ENCODE measurements at places on chromosomes 3 and 15. TPM values are rescaled to one million over a fixed set of nuclear protein-coding genes. Genes with fewer than 3 reads are reported as not detected.

The FAM174B gene
- 5.3 TPM for total RNA-seq

The DVL3 gene
- 41.7 TPM for total RNA-seq

The B3GALNT1 gene
- 1.4 TPM for total RNA-seq

The FOXB1 gene
- not detected for total RNA-seq

The MTHFS gene
- 23.4 TPM for total RNA-seq

The STRA6 gene
- total RNA-seq, result not detected

The SLMAP gene
- 44.1 TPM for total RNA-seq

The TEX55 gene
- not detected for total RNA-seq

The ZPLD1 gene
- not detected for total RNA-seq

The GXYLT2 gene
- not detected for total RNA-seq

The ISLR2 gene
- not detected for total RNA-seq

The HCN4 gene
- not detected for total RNA-seq

The CPNE9 gene
- not detected for total RNA-seq

The P2RY14 gene
- total RNA-seq, result 0.68 TPM

The GALNT15 gene
- total RNA-seq, result 0.35 TPM

The LNP1 gene
- total RNA-seq, result 2.0 TPM

DNA sequence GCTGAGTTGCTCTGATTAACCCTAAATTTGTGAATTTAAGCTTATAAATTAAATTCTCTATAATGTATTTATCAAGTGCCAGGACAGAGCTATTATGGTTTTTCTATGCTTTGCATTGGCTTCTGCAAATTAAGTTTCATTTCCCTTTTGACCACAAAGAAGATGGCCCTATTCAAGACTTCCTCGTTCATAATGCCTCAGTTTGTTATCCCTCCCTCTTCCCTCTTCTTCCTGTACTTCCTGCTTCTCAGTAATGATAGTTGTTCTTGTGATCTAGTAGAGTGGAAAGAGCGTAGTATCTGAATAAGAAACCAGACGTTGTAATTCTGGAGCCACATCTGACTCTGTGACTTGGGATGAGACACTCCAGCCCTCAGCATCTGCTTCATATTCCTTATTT lies 118.7 kb downstream of the CACNA1D start:
- DNase-seq, result no peak

- DNase-seq, result no peak
Observed at GRCh38 chr3:52843881-52844280, 9.1 kb upstream of the MUSTN1 start.

GRCh38 chr15:49168016-49168415 lies 2.0 kb upstream of the GALK2 start:
- no peak for DNase-seq

GRCh38 chr15:38186507-38186906 lies 66.1 kb upstream of the SPRED1 start:
- DNase-seq, result no peak

- no peak for DNase-seq
Observed at GRCh38 chr3:81352867-81353266, 408.6 kb downstream of the GBE1 start.

- DNase-seq, result no peak
Observed at GRCh38 chr3:194496217-194496919, 9.6 kb upstream of the ATP13A3 start.

GRCh38 chr3:45679805-45680204 lies 9.4 kb upstream of the SACM1L start:
- DNase-seq, result no peak

DNA sequence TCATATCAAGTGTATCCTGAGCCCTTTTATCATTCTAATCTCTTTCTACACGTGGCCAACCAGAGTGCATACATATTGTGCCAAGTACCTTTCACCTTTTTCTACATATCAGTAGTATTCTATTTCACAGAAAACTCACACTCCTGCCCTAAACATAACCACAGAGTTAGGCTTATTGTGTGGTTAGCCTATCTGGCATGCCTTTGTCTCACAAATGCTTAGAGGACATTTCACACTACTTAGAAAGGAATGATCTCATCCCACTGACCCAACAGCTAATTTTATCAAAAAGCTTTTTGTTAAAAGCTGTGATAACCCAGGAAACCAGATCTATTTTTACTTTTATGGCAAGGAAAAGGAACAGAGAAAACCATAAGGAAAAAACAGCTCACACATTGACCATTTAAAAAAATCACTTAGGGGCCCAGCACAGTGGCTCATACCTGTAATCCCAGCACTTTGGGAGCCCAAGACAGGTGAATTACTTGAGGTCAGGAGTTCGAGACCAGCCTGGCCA lies 17.8 kb upstream of the MAP4 start:
- no peak for DNase-seq

DNA sequence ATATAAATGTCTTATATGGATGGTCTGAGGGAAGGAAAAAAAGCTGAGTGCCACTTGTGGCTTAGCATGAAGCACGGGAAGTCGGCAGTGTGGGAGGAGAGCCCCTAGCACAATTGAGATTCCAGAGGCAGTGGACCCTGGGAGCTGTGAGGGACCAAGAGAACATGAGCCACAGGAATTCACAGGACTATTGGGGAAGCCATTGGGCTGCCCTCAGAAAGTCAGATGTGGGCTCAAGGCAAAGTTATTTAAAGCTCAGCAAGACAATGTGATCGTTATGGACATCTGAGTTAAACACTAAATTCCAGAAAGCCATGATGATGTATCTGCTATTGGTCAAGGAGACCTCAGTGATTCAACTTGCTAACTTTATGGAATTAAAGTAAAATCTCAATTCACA lies 380.8 kb upstream of the IL12A start:
- DNase-seq, result no peak

GRCh38 chr3:50210510-50211367 lies 5.7 kb downstream of the SLC38A3 start:
- DNase-seq, result no peak

- no peak for DNase-seq
Observed at GRCh38 chr15:92845126-92845508, 55.0 kb upstream of the CHD2 start.

DNA sequence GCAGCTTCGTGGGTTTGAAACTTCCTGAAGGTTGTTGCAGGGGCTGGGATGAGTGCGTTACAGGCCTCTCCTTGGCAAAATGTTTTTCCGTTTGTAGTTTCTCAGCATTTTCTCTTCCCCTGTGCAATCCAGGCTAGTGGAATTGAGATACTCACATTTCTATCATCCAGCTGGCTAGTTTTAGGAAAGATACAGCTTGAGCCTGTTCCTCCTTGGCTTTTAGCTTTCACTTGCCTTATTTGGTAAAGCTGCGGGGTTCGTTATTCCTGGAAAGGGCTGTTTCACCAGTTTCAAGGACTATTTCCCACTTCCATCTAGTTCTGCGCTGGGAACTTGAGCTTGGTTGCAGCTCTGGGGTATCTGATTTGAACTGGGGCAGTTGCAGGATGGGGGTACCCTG lies 90.3 kb downstream of the ITPR1 start:
- DNase-seq, result no peak

DNA sequence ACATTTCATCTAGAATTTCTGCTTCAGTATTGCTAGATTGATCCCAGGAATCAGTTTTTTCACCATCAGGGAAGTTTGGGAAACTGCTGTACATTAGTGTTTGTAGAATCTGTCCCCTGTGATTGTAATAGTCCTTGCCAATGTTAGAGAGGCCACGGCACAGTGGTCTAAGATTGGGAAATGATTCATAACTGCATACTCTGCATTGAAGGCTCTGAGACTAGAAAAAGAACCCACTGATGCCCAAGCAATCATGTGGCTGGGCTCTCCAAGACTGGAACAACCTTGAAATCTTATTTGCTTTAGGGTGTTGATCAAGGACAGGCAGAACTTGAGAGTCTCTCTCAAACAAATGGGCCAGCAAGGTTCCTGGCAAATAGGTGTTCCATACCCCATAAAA lies 245.6 kb upstream of the LRTM1 start:
- DNase-seq, result no peak

GRCh38 chr3:4063916-4064574 lies 239.1 kb upstream of the SETMAR start:
- no peak for DNase-seq

DNA sequence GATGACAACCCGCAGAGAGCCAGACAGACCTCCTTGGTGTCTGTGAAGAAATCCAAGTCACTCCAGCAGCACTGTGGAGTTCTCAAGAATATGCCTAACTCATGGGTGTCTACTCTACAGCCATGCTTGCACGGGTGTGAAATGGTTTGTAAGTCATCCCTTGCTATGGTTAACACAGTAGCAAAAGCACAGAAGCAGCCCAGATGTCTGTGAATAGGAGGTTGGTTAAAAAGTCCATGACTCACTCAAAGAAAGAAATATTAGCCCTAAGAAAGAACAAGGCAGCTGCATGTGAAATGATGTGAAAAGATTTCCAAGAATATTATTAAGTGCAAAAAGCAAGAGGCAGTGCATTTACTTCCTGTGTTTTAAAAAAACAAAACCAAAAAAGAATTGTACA lies 12.1 kb upstream of the LIMD1 start:
- DNase-seq, result no peak

GRCh38 chr15:32060706-32061105 lies 30.4 kb downstream of the CHRNA7 start:
- DNase-seq, result no peak

GRCh38 chr3:130801473-130801872 lies 54.8 kb upstream of the PIK3R4 start:
- DNase-seq, result no peak

DNA sequence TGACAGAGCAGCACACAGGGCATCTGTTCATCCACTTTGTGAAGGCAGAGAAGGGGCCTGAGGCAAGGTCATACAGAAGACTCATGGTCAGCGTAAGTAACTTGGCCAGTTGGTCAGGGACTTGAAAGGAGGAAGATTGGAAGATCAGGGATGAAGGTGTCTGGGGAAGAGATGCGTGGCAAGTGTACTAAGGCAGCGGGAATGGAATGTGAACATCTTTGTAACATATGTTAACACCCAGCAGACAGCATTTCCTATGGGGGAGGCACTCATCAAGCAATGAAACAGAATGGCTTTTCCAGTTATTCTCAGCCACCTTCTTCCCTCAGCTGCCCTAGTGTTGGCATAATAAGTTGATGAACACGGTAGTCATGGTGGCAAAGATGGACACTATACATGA lies 7.8 kb upstream of the RFC4 start:
- DNase-seq, result no peak

DNA sequence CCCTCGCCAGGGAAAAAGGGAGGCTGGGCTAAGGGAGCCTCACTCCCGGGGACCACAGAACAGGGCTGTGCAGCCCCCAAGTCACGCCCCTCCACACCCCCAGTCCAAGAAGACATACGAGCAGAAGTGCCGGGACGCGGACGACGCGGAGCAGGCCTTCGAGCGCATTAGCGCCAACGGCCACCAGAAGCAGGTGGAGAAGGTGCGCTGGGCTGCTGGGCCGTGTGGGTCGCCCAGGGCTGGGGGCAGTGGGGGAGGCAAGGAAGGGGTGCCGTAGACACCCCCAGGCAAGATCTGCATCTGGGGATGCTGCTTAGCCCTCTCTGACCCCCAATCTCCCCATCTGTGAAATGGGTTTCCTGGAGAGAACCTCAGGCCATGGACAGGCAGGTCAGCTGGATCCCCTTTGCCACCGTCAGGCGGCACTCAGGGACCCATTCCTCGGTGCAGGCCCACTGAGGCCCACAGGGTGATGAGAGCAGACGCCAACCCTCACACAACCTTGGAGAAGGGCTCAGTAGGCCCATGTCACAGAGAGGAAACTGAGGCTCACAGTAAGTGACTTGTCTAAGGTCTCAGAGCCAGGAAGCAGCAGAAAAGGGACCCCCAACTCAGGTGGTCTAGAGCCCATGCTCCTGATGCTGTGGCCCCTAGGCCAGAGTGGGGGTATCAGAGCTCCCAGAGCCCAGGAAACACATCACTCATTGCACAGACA lies 33.7 kb downstream of the PSTPIP1 start:
- no peak for DNase-seq

GRCh38 chr15:77832874-77833273 lies 200.2 kb upstream of the LINGO1 start:
- no peak for DNase-seq

Data from activated naive CD4-positive, alpha-beta T cell treated with anti-CD3 and anti-CD28 coated beads, Interleukin-2, amount 50 U/mL, for 72 hours (primary cell).